ENCODE measurements at places on chromosomes 1 and 21.

DNA sequence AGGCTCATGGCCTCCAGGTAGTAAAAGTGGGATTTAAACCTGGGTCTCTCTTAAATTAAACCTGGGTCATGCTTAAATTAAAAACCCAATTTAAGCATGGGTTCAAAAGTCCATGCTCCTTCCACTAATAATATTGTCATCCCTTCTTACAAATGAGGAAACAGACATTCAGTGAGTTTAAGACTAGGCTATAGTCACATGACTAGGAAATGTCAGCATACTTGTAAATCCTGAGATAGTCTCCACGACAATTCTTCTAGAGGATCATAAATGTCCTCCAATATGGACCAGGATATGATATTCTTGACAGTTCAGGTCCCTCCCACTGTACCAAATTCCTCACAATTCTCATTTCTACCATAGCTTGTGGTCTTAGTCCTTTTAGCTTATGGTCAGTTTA lies 10.5 kb upstream of the IGFN1 start:
- DNase-seq, result no peak

DNA sequence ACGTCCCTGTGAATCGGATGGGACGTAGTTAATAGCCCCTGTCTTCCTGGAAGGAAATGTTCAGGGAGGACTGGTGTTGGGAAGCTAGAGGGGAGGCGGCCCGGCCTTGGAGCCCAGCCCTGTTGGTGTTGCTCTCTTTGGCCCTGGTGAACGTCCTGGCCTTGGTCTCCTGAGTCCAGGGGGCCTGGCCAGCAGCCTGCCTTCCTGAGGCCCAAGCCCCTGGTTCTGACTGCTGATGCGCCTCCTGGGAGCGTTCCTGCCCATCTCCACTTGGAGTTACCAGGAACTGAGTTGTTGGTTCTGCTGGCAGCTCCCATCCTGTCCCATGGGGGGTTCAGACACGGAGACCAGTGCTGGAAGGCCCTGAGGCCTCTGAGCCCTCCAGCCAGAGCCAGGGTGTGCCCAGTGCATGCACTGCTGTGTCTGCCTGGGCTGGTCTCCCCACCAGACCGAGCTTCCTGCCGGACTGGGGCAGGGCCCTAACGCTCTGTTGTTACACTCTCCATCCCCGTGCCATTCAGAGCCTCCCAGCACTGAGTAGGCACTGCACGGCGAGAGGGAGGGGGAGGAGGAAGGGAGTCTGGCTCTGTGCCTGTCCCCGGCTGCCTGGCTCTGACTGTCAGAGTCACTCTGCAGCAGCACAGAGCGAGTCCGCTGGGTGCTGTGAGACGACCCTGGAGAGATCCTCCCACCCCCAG lies 382.5 kb upstream of the VAMP3 start:
- no peak for DNase-seq

DNA sequence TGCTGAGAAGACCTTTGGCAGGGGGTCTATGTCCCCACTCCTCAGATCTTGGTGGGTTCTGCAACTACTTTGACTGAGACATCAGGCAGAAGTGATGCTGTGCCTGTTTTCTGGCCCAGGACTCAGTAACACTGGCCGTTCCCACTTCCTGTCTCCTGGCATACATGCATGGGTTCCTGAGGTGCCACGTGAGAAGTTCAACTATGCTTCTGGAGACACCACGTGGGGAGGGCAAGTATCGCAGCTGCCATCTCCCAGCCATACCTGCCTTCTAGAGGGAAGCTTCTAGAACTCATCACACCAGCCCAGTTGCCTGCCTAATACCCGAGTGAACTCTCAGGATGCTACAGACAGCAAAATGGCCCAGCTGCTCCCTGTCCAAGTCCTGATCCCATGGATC lies 65.8 kb downstream of the TRABD2B start:
- no peak for DNase-seq

- DNase-seq, result no peak
These were observed 144.7 kb upstream of the KIF26B start for GRCh38 chr1:245010018-245010614.

GRCh38 chr1:85473390-85473789 lies 8.4 kb upstream of the DDAH1 start:
- DNase-seq, result no peak

- no peak for DNase-seq
These were observed 30.4 kb downstream of the APP start for GRCh38 chr21:26140164-26140579.
